CD4-positive, alpha-beta T cell treated with Interleukin-2 at 100 ng/mL for 4 hours (primary cell): ENCODE measurements at places on chromosomes 6 and 20.

DNA sequence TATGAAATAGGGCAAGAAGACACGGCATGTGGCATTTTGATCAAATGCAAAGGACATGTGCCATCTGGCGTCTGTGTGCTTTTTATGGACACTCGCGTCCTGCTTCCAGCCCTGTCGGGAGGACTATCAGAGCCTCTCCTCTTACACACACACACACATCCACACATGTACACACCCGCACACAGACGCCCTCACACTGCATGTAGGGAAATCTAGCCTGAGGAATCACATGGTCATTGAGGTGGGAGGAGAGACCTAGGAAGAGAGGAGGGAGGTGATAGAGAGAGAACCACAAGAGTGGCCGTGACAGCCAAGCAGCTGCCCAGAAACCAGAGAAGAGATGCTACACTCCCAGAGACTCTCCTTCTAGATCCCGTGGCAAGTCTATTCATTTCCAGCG, 105.9 kb upstream of the CDYL start:
- DNase-seq = no peak

DNA sequence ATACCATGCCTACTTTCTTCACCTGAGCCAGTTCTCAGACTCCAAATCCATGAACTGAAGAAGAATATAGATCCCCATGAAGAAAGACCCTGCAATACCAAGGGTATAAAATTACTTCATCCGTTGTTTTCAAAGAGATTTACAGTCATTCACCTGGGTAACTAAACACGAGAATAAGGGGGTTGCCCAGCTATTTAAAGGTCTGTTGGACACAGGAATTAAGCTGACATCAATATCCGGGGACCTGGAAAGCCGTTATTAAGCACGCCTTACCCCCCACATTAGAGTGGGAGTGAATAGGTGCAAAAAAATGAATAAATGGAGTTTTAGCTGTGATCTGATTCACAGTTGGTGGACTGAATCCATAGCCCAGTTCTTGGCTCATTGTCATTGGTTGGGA, 28.9 kb downstream of the CLVS2 start:
- DNase-seq = no peak

DNA sequence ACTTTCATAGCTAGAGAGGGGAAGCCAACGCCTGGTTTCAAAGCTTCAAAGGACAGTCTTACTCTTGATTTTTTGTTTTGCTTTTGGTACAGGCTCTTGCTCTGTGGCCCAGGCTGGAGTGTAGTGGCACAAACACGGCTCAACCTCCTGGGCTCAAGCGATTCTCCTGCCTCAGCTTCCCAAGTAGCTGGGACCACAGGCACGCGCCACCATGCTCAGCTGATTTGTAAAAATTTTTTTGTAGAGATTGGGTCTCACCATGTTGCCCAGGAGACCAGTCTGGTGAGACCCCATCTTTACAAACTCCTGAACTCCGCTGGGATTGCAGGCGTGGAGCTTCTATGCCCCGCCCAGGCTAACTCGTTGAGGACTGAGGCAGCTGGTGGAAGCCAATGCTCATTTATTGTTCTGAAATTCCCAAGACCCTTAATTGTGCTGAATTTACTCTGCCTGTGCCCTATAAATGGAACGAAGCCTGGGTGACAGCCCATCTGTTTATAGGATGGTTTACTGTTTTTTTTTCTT, 18.0 kb downstream of the SRSF3 start:
- DNase-seq = no peak

- no peak for DNase-seq
Observed at GRCh38 chr20:58715391-58715800, 22.8 kb downstream of the NPEPL1 start.

DNA sequence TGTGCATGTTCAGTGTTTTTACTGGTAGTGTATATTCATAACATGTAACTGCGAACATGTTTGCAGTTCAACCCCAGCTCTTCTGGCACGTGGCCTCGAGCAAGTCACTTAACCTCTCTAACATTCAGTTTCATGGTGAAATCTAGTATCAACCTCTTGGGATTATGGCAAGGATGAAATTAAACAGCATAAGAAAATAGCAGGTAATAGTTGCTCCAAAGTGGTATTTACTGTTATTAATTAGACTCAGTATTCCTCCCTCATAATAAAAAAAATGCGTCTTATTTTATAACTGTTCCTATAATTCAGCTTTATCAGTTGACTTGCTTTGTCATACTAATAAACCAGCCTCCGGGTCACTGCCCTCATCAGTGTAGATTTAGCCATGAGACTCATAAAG, 15.0 kb downstream of the FAM184A start:
- no peak for DNase-seq
